Right atrium auricular region (tissue), 2 donors: ENCODE measurements at places on chromosomes 5 and 9.

- peaks cover 6% of the 10 kb centered on the region for H3K36me3 ChIP-seq
- no peaks in the 10 kb centered on the region for H3K27me3 ChIP-seq
- H3K27ac ChIP-seq, result no peak overlapping the region
These were observed 35.6 kb downstream of the GPBP1 start for GRCh38 chr5:57209316-57210040.

DNA sequence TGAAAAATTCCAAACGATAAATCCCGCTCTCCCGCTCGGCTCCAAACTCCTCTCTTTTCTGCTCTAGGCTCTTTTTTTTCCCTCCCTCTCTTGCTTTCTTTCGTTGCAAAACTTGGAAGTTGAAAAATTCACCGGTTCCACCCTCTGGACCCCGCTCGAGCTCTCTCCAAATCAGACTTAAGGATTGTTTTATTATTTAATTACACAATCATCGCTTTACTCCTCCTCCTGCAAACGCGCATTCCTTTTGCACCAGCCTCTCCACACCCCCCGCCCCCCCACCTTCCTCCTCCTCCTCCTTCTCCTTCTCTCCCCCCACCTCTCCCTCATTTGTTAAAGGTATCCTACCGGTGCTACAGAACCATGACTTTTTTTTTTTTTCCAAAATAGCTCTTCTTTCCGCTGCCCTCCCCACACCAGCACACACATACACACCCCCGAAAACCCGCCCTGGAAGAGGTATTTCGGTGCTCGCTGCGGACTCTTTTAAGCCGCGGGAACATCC lies 535 bp upstream of the NFIB start:
- peak overlapping the region; percentile 94 for H3K27ac ChIP-seq
- no peaks in the 10 kb centered on the region for H3K27me3 ChIP-seq

- peak within 1 kb of the TSS; percentile 59 for H3K4me3 ChIP-seq
- no peaks in the 10 kb centered on the region for H3K27me3 ChIP-seq
- DNase-seq, result no peak
- H3K27ac ChIP-seq, result peak within 1 kb of the TSS; percentile 68
These were observed at the start of gene COL23A1 for GRCh38 chr5:178590141-178590923. Gene COL23A1 (minus strand): TSS chr5:178590393.

- H3K27me3 ChIP-seq, result no peaks in the 10 kb centered on the region
- H3K4me1 ChIP-seq, result peaks cover 13% of the 10 kb centered on the region
- H3K36me3 ChIP-seq, result no peaks in the 10 kb centered on the region
- DNase-seq, result no peak
- no peak overlapping the region for H3K27ac ChIP-seq
These were observed 80.7 kb downstream of the GLDC start for GRCh38 chr9:6564868-6565267.

DNA sequence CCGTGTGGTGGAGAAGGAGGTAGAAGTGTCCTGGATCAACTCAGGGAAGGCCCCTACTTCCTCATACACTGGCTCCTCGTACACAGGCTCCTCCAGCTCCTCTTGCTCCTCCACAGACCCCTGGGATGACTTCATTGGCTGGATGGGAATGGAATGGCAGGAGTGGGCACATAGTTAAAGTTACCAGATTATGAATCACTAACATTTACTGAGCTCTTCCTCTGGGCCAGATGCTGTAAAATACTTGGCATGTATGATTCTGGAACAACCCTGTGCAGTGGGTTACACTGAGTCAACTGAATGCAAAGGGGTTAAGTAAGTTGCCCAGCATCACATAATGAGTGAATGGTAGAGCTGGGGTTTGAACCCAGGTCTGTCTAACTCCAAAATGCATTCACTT lies 3.1 kb upstream of the FCHSD1 start:
- no peak overlapping the region for H3K27ac ChIP-seq
- DNase-seq, result no peak
- peaks cover 16% of the 10 kb centered on the region for H3K4me1 ChIP-seq
- H3K4me3 ChIP-seq, result no peak overlapping the region
- H3K36me3 ChIP-seq, result peaks cover 10% of the 10 kb centered on the region
- H3K27me3 ChIP-seq, result no peaks in the 10 kb centered on the region

DNA sequence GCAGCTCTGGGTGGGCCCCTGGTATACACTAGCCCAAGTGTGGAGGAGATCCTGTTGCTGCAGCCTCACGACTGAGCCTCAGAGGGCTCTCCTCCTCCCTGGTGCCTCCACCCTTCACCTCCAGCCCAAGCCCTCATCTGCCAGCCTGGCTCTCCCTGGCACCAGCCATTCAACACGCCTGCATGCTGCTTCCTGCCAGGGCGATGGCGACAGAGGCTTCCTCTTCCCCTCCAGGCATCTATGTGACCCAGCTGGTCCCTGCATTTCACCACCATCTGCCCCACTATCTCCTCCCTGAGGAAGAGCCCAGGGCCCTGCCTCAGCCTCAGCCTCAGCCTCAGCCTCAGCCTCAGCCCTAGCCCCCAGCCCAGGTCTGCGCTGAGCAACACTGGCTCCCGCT lies 54.8 kb upstream of the ANGPTL2 start:
- DNase-seq, result peak; percentile 46
- H3K27me3 ChIP-seq, result no peaks in the 10 kb centered on the region
- no peaks in the 10 kb centered on the region for H3K36me3 ChIP-seq
- H3K27ac ChIP-seq, result no peak overlapping the region
- peaks cover 13% of the 10 kb centered on the region for H3K4me1 ChIP-seq

- H3K27me3 ChIP-seq, result no peaks in the 10 kb centered on the region
- DNase-seq, result no peak
- peaks cover 30% of the 10 kb centered on the region for H3K36me3 ChIP-seq
- H3K4me1 ChIP-seq, result no peaks in the 10 kb centered on the region
- no peak overlapping the region for H3K27ac ChIP-seq
- no peak overlapping the region for H3K4me3 ChIP-seq
These were observed 10.9 kb upstream of the CLIC3 start for GRCh38 chr9:137007108-137007815.

GRCh38 chr5:172319708-172320441 lies 36.3 kb upstream of the UBTD2 start:
- H3K36me3 ChIP-seq, result no peaks in the 10 kb centered on the region
- H3K4me3 ChIP-seq, result no peak overlapping the region
- no peak overlapping the region for H3K27ac ChIP-seq
- no peak for DNase-seq
